Placental pericyte (primary cell): ENCODE measurements at places on chromosomes 2 and 18. TPM values are rescaled to one million over a fixed set of nuclear protein-coding genes. Genes with fewer than 3 reads are reported as not detected.

The KCNG2 gene
- total RNA-seq: not detected in 2 replicates

The MC4R gene
- not detected in 2 replicates for total RNA-seq

The COLEC11 gene
- total RNA-seq: 1.0 and 1.1 TPM in 2 replicates

The CYP27A1 gene
- total RNA-seq: 4.7 and 23.4 TPM in 2 replicates
